Ovary (tissue), 10 donors: ENCODE measurements at places on chromosomes 1 and 21. TPM values are rescaled to one million over a fixed set of nuclear protein-coding genes. Genes with fewer than 3 reads are reported as not detected.

The CFHR3 gene
- 0.36 TPM for total RNA-seq

GRCh38 chr1:17335821-17336710, 28.1 kb downstream of the PADI4 start:
- no peaks in the 10 kb centered on the region for H3K36me3 ChIP-seq
- H3K27ac ChIP-seq = no peak overlapping the region
- H3K4me1 ChIP-seq = no peaks in the 10 kb centered on the region

- peak overlapping the region; percentile 62 for H3K27ac ChIP-seq
- no peaks in the 10 kb centered on the region for H3K27me3 ChIP-seq
- no peaks in the 10 kb centered on the region for H3K36me3 ChIP-seq
- peak overlapping the region; percentile 26 for H3K4me3 ChIP-seq
These were observed 28.4 kb downstream of the TRIM11 start for GRCh38 chr1:228378090-228378872.

DNA sequence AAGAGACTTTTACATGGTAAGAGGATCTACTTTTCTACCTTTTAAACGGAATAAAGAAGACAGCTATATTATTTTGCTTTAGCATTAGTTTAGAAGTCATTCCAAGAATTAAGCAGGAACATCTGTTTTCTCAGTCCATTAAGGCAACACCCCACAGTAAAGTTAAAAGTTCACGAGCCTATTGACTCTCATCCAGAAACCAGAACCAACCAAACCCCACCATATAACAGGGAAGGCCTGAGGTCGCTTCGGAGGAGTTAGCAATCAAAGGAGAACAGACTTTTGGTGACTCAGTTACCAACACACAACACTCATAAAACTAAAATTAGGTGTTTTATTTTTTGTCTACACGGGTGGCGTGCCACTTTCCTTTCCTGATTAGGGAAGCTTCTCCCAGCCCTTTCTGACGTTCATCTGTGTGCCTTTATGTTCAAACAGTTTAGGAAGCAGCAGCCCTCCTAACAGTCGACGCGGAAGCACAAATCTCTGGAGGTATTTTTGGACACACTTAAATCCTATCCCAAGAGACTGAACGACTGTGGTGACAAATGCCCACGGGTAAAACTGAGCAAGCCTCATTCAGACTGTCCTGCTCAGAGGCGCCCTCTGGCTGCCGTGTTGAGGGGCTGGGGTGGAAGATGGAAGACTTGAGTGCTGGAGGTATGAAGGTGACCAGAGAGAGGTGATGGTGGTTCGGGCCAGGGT, 8.6 kb upstream of the PLA2G2C start:
- DNase-seq = no peak
- H3K27ac ChIP-seq = no peak overlapping the region
- H3K36me3 ChIP-seq = no peaks in the 10 kb centered on the region
- H3K4me1 ChIP-seq = peaks cover 2% of the 10 kb centered on the region

- no peak overlapping the region for H3K4me3 ChIP-seq
- no peaks in the 10 kb centered on the region for H3K27me3 ChIP-seq
- H3K4me1 ChIP-seq = no peaks in the 10 kb centered on the region
These were observed 29.1 kb upstream of the GOLT1A start for GRCh38 chr1:204242920-204243319.
